ENCODE measurements at places on chromosomes 16 and 17.

DNA sequence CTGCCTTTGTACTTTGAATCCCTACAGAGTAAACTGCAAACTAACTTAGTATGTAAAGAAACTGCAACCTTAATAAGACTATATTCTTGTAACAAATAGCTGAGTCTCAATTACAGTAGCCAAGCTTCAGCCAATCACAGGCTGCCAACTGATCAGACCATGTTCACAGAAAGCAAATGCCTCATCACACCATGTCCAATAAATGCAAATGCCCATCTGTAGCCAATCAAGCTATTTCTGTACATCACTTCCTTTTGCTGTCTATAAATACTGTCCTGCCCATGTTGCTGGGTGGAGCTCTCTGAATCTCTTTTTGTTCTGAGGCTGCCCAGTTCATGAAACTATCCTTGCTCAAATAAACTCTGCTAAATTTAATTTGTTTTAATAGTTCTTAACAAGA, 531.7 kb upstream of the TOM1L1 start:
- no peak for DNase-seq

GRCh38 chr17:81986606-81987005, 9.2 kb downstream of the ASPSCR1 start:
- no peak for DNase-seq

DNA sequence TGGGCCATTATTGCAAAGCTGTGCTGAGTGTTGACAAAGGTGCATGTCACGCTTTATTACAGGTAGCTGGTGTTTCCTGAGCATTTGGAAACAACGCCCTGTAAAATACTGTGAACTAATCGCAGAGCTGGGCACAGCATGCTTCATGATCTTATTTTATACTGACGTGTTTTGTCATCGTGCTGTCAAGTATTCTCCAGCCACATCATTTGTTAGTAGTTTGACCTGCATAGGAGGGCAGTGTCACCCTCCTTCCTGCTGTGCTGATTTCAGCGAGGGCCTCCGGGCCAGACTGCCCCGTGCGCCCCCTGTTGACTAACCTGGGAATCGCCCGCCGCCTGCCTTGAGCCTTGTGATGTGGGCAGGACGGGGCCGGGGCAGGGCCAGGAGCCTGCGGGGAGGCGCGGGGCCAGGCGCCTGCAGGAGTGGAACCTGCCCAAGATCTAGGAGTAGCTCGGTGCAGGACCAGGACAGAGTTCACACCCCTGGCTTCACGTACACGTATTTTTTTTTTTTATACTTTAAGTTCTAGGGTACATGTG, 820.7 kb downstream of the KCNJ18 start:
- no peak for DNase-seq

DNA sequence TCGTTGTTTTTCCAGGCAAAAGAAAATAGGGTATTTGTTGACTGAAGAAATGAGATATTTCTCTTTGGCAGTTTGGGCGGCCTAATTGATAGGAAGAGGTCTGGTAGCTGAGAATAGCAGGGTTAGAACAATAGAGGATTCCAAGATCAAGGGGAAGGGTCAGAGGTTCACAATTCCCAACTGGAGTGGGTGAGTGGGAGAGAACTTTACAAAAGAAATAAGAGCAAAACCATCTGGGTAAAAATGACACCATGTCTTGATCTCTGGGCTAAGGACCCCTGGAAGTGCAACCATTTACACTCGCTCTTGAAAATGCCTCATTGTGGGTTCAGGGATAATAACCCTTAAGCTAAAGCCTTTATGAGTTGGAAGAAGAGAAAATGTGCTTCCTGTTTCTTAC, 180.5 kb downstream of the CDH13 start:
- no peak for DNase-seq

GRCh38 chr16:72241930-72242329, 70.0 kb upstream of the PMFBP1 start:
- DNase-seq: no peak

Data from AML-193 (cell line).